GM20000 (cell line): ENCODE measurements at places on chromosomes 3 and 15.

- no peak for DNase-seq
These were observed 4.5 kb downstream of the SERPINI2 start for GRCh38 chr3:167469381-167469780.

DNA sequence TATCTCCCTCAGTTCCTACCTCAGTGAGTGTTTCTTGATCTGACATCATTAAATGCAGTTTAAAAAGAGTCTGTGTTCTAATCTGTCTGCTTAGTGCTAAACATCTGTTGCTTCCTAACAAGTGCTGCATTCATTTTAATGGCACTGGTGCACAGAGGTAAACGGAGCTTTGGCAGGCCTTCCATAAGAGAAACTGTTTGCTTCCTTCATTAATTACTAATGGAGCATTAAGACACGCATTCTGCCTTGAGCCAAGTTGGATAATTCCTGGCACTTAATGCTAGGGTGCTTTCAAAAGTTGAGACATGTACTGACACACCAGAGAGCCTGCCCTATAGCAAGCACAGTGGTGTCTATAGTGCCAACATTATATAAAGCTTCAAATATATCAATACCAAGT lies 34.7 kb downstream of the SCG5 start:
- no peak for DNase-seq

DNA sequence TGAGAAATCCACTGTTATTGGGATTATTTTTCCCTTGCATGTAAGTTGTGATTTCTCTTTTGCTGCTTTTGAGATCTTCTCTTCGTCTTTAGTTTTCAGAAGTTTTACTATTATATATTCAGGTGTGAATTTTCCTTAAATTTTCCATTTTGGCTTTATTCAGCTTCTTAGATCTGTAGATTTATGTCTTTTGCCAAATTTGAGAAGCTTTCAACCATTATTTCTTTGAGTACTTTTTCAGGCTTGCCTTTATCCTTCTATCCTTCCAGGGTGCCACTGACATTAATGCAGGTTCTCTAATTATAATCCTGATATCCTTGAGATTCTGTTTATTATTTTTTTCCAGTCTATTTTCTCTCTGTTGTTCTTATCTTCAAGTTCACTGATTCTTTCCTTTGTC lies 38.1 kb upstream of the XIRP1 start:
- DNase-seq = no peak

GRCh38 chr3:62859203-62859791 lies 15.9 kb downstream of the CADPS start:
- DNase-seq = no peak

DNA sequence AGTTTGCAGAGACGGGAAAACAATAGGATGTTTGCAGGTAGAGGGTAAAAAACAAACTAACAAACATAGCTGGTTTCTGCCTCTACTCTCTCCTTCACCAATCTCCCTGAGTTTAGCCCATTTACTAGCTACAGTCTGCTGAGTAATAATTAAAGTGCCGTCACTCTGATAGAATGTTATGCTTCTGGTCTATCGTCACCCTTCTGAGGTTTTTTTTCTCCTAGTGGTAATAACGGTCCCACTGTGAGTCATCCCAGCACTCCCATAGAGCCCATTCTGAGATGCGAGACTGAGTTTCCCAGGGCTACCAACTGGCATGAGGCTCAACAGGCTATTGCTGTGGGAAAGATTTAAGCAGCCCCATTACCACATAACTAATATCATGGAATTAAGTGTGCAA lies 56.4 kb downstream of the PLAAT1 start:
- DNase-seq = peak; percentile 17

DNA sequence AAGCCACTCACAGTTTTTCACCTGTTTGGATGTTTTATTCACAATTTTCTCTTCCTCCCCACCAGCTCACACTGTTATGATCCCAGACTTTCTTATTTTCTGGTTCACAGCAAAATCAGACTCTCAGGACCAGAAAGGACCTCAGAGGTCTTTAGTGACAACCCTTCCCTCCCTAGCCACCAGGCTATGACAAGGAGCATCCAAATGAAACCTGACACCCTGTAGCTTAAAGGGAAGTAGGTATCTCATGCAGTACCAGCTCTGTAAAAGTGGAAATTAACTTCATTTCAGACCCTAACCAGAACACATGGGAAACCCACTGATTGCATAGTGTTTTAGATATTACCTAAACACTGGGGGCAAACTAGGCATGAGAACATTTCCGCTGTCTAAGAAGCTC lies 45.3 kb downstream of the ATP13A5 start:
- DNase-seq = no peak

DNA sequence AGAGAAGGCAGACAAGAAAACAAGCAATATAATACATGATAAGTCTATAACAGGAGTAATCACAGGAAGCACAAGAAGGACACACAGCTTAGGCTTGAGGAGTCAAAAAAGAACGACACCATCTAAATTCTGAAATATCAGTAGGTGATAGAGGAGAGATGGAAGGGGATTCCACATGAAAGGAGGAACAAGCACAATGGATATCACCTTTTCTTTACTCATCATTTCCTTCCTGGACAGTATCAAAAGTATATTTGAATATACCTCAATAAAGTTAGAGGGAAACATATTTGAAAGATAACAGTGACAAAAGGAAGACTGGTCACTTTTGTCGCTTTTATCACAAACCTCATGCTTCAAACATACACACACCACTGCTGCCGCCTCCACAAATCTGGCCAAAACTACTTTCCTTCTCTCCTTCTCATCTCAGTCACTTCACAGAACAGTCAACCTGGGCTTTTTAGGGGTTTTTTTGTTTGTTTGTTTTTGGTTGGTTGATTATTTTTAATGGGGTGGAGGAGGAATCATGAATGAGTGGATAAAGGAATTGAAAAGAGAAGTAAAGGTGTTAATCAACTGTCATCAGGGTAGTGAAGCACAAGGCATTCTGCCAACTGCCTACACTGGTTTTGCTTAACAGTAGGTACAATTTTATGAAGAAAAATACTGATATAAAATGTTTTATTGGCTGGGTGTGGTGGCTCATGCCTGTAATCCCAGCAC lies 18.5 kb downstream of the DENND4A start:
- peak; percentile 32 for DNase-seq

DNA sequence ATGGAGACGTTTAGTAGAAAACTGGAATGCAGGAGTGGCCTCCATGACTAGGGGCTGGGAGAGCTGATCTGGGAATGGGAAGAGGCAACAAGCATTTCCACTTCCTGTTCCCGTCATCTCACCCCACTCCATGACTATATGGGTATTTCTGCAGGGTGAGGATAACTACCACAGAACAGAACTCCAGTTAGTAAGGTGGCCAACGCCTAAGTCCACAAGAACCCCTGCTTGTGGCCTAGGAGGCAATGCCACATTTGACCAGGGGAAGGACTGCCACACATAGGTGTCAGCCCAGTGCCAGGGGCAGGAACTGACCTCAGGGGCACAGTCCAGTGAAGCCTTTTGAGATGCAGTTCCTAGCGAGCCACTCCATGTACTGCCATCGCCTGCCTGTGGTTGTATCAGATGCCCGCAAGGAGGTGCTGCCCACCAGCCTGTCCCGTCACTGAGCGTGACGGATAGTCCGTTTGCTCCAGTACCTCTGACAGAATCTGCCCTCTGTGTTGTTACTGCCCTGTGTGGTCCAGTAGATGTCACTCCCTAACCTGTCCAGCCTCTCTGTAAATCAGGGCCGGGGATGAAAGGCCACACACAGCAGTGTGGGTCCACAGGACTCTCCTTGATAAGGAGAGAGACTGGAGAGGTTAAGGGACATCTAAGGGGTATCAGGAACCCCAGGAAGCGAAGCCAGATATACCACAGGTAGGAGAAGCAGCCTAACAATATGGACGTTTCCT lies 3.5 kb upstream of the MTFMT start:
- no peak for DNase-seq

GRCh38 chr3:66419036-66419435 lies 81.8 kb downstream of the LRIG1 start:
- no peak for DNase-seq

- no peak for DNase-seq
These were observed 39.9 kb downstream of the C3orf80 start for GRCh38 chr3:160265088-160265487.

- no peak for DNase-seq
These were observed 779.0 kb downstream of the SQOR start for GRCh38 chr15:46413799-46414198.
